ENCODE measurements at places on chromosomes 11 and 22. TPM values are rescaled to one million over a fixed set of nuclear protein-coding genes. Genes with fewer than 3 reads are reported as not detected.
A peak's percentile ranks its signal among the peaks of the same experiment; 100 is the strongest.

Gene MTCH2
- 23.9 TPM for total RNA-seq

DNA sequence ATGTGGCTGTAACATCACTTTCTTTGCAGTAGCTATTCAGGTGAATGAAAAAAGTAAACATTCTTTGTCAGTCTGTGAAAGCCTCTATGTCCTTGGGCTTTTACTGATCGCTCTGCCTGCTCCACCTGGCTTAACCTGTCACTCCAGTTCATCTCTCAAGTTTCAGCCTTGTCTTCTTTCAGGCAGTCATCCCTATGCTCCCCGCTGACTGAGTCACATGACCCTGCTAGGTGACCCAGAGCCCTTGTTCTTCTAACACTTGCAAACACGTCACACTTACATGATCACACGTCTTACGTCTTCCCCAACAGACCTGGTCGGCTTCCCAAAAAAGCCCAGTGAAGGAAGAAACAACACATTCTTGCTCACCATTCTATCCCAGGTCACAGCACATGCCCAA lies 499.3 kb upstream of the TENM4 start:
- DNase-seq, result no peak

Gene SLC22A12
- not detected for total RNA-seq

Gene DCHS1
- 6.4 TPM for total RNA-seq

Gene HEPHL1
- total RNA-seq, result not detected

DNA sequence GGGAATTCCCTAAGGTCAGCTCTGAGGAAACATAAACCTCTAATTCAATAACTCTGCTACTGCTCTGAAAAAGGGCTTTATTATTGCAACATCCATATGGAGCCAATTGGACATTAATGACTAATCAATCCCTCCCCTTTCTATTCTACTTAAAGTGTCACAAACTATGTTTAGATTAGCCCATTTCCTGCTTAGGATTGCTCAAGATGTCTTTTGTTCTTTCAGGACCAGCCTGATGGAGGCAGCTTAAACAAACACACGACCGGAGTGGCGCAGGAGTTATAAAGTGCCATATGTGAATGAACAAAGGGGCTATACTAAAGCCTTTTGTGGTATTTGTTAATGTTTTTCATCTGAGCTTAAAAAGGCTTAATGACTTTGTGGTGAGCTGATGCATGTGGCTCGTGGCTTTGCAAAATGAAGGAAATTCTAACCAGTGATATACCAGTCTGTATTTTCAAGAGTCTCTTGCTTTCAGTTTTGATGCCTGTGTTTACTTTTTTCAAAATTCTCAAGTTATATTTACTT lies 354.4 kb downstream of the SOX6 start:
- no peak for DNase-seq

DNA sequence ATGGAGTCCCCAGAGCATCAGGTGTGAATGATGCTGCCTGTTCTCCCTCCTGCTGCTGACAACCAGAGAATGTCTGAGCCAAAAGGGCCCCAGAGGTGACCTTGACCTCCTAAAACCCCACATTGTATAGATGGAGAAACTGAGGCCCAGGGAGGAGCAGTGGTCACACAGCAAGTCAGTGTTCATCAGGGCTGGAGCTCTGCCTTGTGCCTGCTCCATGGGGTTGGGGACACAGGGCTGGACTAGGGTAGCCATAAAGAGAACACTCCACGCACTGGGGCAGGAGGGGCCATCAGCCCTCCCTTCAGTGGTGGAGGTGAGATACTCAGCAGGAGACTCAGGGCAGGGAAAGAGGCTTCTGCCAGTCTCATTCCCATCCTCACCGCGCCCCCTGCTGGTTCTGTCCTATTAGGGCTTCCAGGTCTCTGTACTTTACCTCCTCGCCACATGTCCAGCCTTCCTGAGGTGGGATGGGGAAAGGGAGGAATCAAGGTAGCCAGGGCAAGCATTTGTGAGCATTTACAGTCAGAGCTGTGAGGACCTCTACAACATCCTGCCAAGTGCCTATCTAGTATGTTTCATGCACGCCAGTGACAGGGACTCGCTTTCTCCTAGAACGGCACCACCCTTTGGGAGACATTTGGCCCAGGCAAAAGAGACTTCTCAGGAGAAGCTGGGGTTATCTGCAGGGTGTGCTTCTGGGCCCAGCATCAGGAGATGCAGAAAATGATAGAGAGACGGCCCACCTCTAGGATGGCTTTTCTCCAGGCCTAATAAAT lies 43.2 kb downstream of the NEU3 start:
- DNase-seq, result peak; percentile 40

Gene OR51V1
- total RNA-seq, result not detected

Gene PSMA1
- 95.8 TPM for total RNA-seq

- no peak for DNase-seq
These were observed 7.1 kb downstream of the EWSR1 start for GRCh38 chr22:29275167-29275566.

GRCh38 chr11:104361975-104362374 lies 198.0 kb upstream of the PDGFD start:
- DNase-seq, result no peak

DNA sequence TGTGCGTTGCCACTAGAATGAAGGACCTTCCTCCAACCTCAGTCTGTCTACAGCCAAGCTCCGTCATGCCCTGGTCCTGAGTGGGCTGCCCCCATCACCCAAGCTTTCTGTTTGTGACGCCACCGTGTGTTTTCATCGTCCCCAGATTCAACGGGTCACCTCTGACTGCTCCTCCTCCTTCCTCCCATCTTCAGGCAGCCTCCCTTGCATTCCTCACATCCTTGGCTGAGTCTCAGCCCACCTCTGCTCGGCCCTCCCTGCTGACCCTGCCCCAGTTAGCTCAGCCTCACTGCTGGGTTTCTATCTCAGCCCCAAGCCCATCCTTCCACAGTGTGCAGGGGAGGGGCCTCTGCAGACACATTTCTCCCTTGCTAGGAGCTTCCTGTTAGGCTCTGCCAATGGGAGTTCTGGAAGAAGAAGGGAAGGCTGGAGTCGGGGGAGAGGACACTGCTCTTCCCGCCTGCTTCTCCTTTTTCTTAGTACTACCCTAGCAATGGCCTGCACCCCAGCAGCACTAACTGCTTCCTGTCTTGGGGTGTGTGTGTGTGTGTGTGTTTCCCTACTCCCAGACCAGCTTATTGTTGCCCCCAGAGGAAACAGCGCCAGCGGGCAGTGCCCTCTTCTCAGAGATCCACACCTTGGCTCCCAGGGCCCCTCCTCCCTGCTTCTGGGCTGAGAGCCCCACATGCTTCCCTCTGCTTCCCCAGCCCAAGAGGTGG lies 5.2 kb downstream of the IFT27 start:
- no peak for DNase-seq

GRCh38 chr11:123783536-123783935 lies 22.6 kb downstream of the OR6M1 start:
- no peak for DNase-seq

Gene OR4D5
- not detected for total RNA-seq

GRCh38 chr11:73411031-73411430 lies 34.8 kb downstream of the RELT start:
- DNase-seq, result no peak

- DNase-seq, result no peak
These were observed 118.5 kb downstream of the APOL5 start for GRCh38 chr22:35835998-35836691.

- DNase-seq, result no peak
These were observed 23.4 kb upstream of the CADM1 start for GRCh38 chr11:115527534-115528125.

Gene MYEOV
- not detected for total RNA-seq

DNA sequence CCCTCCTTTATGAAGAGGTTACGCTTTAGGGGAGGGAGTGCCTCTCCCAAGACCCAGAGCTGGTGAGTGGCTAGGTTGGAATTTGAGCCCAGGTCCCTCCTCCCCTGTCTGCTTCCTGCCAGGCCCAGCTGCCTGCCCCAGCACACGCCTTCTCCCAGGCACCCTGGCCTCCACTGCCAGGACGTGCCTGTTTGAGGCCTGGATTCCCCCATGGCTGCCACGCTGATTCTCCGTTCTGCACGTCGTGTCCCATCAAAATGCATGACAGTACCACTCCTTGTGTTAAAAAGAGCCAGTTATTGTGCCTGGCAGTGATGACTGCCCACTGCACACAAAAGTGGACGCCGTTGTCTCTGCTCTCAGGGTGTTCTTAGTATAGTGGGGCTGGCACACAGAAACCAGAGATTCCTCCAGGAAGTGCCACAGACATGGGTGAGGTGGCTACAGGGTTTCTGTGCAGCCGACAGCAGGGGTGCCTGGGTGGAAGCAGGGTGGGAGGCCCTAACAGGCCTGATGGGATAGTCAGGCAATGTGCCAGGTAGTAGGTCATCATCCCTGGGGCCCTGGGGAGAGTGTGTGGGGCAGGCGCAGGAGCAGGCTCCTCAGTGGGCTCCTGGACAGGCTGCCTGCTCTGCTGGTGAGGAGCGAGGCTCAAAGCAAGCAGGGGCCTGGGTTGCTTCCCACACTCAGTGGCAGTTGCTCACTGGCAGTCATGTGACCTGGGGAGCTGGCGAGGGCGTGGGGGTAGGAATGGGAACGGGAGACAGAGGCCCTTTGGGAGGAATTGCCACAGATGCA lies 24.2 kb downstream of the MED15 start:
- no peak for DNase-seq

GRCh38 chr11:2399488-2400068 lies 972 bp upstream of the TSSC4 start:
- DNase-seq, result no peak

Gene OR51B2
- total RNA-seq, result not detected

DNA sequence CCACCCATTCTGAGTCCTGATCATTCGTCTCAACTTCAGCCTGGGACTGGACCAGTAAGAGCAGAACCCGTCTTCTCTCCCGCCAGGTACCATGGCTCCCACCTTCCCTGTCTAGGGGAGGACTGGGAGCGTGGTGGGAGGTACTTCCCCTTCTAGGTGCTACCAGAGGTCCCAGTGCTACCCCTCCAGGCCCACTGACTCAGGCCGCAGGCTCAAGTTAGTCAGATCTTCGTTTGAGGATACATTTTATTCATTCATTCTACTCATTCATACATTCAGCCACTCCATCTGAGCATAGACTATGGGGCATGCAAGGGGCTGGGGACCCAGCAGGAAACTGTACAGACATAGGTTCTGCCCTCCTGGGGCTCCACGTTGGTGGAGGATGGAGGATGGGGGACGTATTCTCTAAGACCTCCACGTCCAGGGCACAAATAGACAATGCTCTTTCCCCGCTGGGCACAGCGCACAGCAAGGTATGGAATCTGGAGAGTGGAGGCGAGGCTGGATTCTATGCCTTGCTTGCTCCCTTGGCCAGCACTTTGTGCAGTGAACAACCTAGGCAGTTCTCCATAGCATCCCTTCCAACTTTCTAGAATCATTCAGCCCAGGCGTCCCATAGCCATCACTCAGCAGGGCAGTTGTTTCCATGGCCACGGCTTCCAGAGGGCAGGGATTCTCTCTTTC lies 1.0 kb upstream of the RAB3IL1 start:
- no peak for DNase-seq

Gene TMEM191B
- 3.4 TPM for total RNA-seq

DNA sequence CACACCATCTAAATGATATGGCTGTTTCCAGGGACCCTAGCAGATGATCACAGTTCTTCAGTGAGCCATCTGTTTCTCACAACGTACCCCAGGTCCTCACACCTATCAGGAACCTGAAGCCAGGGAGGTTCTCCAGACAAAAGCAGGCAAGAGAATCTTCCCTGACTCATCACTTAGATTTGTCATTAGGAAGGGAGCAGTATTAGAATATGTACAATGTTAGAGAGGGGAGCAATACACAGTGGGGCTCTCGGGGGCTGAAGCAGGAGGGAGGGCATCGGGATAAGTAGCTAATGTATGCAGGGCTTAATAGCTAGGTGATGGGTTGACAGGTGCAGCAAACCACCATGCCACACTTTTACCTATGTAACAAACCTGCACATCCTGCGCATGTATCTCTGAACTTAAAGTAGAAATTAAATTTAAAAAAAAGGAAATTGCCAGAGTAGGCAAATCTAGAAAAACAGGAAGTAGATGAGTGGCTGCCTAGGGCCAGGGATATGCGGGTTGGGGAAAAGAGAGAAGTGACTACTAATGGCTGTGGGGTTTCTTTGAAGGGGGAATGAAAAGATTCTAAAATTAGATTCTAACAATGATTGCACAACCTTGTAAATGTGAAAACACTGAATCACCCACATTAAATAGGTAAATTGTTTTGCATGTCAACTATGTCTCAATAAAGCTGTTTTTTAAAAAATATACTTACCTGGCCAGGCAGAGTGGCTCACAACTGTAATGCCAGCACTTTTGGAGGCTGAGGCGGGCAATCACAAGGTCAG lies 14.4 kb downstream of the C22orf42 start:
- peak; percentile 12 for DNase-seq

Gene VWCE
- 0.38 TPM for total RNA-seq

DNA sequence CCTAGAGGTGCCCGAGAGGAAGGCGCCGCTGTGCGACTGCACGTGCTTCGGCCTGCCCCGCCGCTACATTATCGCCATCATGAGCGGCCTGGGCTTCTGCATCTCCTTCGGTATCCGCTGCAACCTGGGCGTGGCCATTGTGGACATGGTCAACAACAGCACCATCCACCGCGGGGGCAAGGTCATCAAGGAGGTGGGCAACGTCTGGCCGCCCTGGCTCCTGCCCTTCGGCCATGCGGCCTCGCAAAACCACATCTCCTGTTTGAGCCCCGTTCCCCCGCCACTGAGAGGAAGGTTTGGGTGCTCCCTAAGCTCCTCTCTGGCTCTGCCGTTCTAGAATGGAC lies 3.4 kb downstream of the SLC17A6 start:
- DNase-seq, result no peak

Gene NLRP6
- 26.3 TPM for total RNA-seq

DNA sequence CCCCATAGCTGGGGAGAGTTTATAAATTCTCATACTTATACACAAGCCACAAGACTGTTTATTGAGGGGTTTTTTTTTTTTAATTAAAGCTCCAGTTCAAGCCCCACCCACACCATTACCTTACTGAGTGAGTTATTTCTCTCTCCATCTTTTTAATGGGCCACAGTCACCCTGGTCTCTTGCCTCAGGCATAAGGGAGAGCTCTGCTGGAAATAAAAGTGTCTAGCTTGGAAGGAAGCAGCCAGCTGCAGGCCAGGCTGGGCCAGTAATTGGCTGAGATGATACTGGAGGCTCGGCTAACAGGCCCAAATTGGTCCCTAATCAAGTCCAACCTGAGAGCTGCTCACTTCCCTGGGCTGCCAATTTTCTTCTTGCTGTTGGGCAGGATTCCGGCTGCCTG lies 174.1 kb downstream of the INSC start:
- DNase-seq, result no peak

DNA sequence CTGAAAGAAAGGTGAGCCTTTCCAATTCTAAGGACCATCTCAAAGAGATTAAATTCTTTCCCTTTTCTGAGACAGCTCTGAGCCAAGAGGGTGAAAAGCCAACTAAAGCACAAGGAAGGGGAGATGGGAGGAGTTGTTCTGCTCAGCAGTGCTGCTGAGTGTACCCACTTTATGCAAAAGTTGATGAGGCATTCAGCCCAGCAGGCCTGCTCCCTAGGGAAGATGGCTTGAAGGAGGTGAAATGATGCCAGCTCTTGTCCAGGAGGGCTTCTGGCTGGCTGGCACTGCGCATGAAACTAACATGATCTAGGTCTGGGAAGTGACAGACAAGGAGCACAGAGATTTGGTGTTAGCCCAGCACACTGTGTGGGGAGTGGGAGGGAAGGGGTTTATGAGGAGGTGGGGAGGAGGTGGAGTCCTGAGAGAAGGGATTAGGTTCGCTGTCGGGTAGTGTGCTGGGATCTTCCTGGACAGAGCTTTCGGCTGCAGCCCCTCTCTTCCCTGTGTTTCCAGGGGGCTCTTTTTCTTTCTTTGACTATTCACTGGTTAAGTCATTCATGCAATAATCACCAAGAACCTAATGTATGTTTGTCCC lies 225.5 kb upstream of the NARS2 start:
- no peak for DNase-seq

GRCh38 chr22:50253941-50254340 lies 2.9 kb upstream of the HDAC10 start:
- no peak for DNase-seq

GRCh38 chr22:38413085-38414008 lies 41.7 kb downstream of the KCNJ4 start:
- no peak for DNase-seq

Gene UPK3A
- not detected for total RNA-seq

Measured in CD4-positive, alpha-beta memory T cell (primary cell).